NCI-H1930 (cell line): ENCODE measurements at places on chromosomes 4 and X.

- no peak for DNase-seq
Measured at GRCh38 chrX:124226129-124226528, 106.3 kb upstream of the TEX13D start.

DNA sequence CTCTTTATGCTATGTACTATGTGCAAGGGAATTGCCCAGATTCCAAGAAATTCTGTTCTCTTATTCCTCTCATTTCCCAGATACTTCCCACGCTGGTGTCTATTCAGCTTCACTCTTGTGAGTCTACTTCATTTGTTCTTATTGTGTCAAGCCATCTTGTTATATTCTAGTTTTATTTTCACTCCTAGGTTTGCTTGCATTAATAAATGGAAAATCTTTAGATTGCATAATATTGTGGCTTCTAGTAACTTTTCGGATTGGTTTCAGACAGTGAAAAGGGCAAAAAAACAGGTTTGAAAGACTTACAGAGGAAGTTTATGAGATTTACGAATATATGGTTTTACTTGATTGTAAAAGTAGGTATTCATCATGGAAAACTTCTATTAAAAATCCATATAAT is 128.4 kb downstream of the BTC start:
- DNase-seq, result no peak

GRCh38 chr4:31784558-31784957 is 1064.4 kb downstream of the PCDH7 start:
- DNase-seq, result no peak

- DNase-seq, result no peak
Measured at GRCh38 chrX:120287513-120288112, 23.6 kb downstream of the TMEM255A start.

DNA sequence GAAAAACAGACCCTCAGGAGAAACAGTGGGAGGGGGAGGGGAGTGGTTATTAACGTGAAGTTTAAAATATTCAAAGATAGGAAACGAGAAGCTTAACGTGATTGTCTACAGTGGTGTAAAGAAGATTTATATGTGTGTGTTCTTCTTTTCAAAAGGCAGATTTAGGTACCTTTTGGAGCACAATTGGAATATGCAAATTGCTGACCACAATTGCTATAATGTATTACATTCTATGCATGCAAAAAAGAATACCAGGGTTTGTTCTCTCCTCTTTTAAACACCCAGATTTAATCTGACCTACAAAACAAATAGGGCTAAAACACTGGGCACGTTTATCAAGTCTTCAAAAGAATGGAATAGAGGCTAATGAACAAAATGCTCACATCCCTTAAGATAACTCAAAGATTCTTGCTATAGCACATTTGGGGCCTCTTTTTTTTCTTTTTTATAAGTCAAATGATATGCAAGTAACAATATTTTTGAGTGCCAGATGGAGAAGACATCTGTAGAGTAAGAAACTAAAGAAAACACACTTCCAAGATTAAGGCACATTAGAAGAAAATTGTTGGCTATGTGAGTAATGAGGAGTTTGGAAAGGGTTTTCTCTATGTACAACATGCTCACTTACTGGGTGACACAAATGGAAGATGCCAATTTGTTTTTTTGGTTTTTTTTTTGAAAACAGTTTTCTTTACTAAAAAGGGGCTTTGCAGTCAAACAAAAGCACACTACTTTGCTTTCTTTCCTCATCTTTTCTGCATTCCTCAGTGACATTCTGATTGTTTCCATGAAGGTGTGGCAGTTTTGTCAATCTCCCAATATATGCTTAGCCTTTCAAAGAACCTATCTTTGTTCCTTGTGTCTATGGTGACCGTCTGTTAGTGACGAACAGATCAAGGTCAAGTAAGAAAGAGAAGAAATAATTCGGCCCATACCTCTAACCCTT is 240.3 kb downstream of the PALLD start:
- DNase-seq, result no peak

GRCh38 chr4:89245459-89245858 is 62.1 kb downstream of the GPRIN3 start:
- peak; percentile 45 for DNase-seq
